ENCODE measurements at places on chromosomes 1 and 21. TPM values are rescaled to one million over a fixed set of nuclear protein-coding genes. Genes with fewer than 3 reads are reported as not detected.

Gene NID1
- total RNA-seq = 19.2 TPM

DNA sequence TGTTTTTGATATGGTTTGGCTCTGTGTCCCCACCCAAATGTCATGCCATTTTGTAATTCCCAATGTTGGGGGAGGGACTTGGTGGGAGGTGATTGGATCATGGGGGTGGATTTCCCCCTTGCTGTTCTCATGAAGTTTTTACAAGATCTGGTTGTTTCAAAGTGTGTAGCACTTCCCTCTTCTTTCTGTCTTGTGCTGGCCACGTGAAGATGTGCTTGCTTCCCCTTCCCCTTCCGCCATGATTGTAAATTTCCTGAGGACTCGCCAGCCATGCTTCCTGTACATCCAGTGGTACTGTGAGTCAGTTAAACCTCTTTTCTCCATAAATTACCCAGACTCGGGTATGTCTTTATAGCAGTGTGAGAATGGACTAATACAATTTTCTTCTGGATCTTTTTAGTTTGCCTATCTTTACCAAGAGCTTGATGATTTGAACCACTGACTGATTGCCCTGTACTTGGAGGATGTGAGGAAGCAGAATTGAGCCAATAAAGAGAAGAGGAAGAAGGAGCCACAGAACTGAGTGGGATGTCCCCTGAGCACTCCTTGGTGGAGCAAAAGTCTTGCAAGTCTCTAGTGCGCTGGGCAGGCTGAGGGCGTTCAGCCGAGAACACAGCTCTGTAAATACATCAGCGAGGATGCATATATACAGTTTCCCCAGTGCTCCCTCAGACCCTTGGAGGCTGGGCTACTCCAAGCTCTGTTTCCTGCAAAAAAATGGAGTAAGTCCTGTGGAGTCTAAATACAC, 102.6 kb downstream of the CYYR1 start:
- DNase-seq = no peak

DNA sequence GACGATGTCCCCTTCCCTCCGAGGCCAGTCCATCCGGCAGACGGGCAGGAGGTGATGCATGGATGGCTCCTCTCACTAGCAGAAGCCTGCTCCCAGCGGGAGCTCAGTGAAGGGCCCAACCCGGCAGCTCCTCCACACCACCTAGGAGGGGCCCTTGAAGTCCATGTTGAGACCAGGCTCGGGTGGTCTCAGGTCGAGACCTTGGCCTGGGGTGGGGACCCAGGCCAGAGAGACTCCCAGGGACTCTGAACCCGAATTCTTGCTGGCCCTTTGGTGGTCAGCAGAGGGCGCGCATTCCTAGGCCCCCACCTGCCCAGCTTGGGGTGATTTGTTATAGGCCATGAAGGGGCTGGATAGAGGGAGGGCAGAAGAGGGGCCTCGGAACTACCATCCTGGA, 642 bp upstream of the NT5C1A start:
- no peak for DNase-seq

Gene PTPRF
- total RNA-seq = 155 TPM

DNA sequence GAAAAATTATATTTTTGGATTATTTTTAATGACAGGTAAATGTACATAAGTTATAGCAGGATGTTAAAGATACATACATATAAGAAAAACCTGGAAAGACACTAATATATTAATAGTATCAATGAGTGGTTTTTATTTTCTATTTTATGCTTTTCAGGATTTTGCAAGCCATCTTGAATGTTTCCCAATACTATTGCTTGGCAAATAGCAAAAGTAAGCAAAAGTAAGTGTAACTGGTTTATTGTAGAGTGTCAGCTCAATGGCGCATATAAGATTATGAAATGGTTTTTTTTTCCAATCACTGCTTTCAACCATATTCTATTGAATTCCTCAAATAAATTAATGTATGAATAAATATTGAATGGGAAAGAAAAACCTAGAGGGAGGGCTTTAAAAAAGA, 36.4 kb downstream of the ZNF684 start:
- DNase-seq = no peak

DNA sequence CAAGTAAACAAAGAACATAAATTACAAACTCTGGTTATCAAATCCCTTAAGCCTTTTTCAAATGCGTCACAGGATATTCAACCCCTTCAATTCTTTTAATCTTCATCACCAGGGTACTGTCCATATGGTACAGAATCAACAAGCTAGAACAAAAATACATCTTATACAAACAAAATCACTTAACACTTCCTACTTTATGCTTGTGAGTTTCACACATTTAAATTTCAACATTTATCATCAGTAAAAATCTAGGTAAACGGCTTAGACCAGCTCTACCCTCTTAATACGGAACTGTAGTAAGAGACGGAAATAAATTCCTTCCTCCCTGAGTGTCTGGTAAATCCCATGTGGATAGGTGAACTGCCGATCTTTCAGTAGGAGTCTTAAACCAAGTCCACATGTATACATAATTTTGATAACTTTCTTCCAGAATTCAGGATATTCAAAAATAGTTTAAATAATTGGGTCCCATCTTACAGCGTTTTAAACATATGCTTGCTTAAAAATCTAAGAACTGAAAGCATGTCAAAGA, 1.0 kb downstream of the CCDC181 start:
- DNase-seq = no peak

Gene PCAT6
- not detected for total RNA-seq

Gene ASH1L
- total RNA-seq = 13.4 TPM

- DNase-seq = no peak
These were observed 57.8 kb upstream of the PGD start for GRCh38 chr1:10340930-10341590.

Gene PPP1R12B
- 2.5 TPM for total RNA-seq

DNA sequence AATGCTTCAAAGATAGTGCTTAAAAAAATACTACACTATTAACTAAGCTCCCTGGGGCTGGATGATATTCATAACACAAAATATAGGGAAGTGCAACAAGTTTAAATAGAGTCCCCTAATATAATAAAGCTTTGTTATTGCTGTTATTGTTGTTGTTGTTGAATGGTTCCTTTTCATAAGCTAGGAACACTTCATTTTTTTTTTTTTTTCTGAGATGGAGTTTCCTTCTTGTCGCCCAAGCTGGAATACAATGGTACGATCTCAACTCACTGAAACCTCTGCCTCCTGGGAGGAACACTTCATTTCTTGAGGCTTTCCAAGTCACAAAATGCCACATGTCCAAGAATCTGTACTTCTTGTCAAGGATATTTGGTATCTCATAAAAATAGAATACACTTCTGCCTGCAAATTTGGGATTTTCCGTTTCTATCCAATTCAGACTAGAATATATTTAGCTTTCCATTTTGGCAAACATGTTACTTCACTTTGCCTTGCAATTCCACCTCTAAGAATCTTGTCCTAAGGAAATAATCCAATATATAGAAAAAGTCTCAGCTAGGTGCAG, 21.1 kb downstream of the WDR47 start:
- no peak for DNase-seq

- no peak for DNase-seq
These were observed 39.7 kb downstream of the ANKRD13C start for GRCh38 chr1:70314706-70315304.

GRCh38 chr1:182739545-182739944, 50.0 kb upstream of the NPL start:
- DNase-seq = no peak

Gene ILDR2
- 2.3 TPM for total RNA-seq

DNA sequence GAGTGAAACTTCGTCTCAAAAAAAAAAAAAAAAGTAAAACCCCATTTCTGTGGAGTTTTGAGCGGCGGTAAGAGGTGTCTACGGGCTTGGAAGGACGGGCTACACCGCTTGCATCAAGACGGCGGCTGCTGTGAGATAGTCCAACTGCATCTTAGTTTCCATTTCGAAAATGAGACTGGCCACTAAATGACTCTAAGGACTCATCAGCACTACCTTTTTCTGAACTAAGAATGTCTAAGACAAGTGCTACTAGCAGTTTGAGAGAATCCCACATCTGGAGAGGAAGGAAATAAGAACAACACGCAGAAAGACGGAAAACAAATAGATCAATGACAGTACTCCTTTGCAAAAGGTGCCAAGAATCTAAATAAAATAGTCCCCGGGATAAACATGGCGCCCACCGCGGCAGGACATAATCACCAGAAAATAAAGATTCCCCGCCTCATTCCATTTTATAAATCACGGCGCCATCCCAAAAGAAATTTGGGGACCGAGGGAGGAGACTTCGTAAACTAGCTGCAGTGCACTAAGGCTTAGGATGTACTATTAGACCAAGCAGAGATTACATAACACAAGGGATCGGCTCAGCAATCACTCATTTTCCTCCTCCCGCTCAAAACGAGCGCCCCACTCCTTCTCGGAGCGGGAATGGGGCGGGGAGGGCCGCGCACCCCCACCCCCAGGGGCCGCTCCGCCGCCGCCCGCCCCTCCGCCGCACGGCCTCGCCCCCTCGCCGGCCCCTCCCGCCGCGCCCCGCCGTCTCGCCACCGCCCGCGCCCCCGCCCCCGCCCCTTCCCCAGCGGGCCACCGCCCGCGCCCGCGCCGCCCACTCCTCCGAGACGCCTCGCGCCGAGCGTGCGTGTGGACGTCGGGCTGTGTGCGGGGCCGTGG, 1.1 kb downstream of the POGZ start:
- DNase-seq = no peak

Gene SPATA21
- total RNA-seq = not detected

DNA sequence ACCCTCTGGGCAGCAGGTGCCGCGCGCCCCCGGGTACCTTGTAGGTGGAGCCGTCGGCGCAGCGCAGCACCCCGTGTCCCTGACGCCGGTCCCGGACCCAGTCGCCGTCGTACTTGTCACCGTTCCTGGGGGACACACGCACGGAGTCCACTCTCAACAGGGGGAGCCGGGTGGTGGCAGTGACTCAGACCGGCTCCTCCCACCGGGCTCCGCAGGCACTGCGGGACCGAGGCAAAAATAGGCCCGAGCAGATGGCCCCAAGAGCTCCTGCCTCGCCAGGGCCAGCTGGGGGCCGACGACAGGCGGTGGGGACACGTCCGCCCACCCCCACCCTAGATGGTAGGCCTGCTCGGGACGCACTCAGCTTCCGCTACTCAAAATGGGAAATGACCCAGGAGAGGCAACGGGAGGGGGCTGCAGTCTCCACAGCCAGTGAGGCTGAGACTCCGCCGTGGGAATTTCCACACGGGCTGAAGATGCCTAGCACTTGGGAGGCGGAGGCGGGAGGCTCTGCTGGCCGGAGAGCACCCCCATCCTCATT, 6.3 kb downstream of the MORN1 start:
- no peak for DNase-seq

DNA sequence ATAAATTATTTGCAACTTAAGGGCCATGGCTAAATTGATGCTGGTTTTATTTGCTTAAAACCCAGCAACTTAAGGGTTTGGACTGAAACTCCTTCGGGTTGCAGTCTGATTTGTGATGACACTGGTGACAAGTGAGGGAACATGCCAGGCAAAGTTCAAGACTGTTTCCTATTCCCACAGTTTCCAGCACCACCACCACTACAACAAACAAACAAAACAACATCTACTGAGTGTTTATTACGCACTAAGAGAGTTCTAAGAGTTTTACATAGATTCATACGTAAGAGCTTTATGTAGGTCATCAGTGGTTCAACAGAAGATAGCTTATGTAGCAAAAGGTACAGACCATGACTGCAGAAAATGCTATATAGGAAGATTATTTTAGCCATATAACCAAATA, 1582.1 kb downstream of the BRINP3 start:
- no peak for DNase-seq

Gene ADORA3
- total RNA-seq = not detected

Gene LRRC7
- not detected for total RNA-seq

Gene S100A1
- 16.5 TPM for total RNA-seq
